ENCODE measurements at places on chromosomes 1 and 21.

GRCh38 chr1:213387380-213388015 is 336.5 kb downstream of the RPS6KC1 start:
- no peak for DNase-seq

GRCh38 chr1:22121421-22121911 is 21.4 kb downstream of the WNT4 start:
- DNase-seq, result no peak

- DNase-seq, result no peak
Measured at GRCh38 chr1:32142446-32143301, 34.8 kb downstream of the KPNA6 start.

GRCh38 chr1:168454211-168454815 is 89.5 kb downstream of the XCL2 start:
- DNase-seq, result no peak

DNA sequence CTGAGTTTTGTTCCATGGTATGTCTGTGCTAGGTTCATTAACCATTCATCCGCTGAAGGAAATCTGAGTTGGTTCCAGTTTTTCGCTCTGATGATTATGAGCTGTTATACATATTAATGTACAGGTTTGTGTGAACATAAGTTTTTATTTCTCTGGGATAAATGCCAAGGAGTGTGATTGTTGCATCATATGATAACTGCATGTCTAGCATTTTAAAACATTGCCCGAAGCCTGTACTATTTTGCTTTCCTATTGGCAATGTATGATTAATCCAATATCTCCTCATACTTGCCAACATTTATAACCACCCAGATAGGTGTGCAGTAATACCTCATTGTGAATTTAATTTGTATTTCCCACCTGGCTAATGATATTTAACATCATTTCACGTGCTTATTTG is 322.7 kb downstream of the ZNF326 start:
- DNase-seq, result no peak

GRCh38 chr1:223700942-223701637 is 11.2 kb upstream of the CAPN2 start:
- DNase-seq, result no peak

DNA sequence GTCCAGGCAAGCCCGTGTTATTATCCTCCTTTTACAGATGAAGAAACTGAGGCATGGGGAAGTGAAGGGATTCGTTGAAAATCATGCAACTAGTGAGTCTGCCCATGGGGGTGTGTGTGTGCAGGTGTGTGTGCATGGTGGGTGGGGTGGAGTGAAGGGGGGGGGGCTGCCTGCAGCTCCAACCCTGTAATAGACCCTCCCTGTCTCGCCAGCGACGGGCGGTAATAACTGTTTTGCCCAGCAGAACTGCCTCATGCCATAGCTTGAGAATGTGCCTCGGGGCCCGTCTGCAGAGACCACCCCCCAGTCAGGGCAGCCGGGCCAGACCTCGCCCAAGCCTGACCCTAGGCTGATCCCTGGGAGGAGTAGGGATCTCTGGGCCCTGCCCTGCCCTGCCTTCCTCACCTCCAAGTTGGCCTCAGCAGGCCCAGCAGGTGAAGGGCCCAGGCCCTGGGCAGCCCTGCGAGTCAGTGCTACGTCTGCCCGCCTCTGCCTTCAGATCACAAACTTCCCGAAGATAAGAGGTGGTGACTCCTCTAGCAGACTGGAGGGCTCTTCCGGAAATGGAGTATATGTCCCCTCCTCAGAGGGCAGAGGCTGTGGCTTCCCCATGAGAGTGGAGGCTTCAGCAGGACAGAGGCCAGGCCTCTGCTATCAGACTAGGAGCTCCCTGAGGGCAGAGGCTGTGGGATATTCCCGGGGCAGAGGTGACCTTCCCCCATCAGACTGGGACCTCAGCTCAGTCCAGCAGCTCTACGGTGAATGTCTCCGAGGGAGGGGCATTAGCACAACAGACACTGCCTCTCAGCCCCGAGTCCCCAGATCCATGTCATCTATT is 15.7 kb upstream of the EPHA2 start:
- no peak for DNase-seq

DNA sequence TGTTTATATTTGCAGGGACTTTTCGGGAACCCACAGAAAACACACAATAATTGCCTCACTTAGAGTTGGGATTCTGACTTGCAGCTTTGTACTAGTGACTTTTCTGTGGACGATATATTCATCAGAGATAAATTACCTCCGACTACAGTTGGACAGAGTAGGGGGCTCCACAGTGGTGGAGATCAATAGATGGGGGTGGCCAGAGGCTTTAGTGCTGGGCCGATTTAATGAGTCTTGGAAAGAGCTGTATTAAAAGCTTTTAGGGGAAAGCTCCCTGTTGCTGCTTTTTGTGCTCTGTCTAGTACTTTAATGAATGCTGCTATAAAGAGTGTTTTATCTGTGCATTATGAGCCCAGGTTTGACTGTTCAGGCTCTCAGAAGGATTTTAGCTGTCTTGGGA is 359.2 kb upstream of the DPYD start:
- no peak for DNase-seq

DNA sequence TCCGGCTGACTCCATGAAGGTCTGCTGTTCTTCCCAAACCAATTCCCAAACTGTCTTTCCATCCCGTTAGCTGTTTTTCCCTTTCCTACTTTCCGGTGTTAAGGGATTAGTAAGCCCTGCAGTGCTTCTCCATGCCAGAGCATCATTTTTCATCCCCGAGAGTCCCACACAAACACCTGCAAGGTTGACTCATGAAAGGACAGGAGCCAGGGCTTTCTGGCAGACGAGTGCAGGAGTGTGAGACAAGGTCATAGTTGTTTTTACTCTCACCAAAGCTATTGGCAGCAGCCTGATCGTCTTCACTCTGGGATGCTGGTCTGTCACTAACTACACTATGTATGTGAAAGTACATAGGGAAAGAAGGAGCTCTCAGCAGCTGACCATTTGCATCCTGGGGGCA is 10.2 kb upstream of the BECN2 start:
- no peak for DNase-seq

DNA sequence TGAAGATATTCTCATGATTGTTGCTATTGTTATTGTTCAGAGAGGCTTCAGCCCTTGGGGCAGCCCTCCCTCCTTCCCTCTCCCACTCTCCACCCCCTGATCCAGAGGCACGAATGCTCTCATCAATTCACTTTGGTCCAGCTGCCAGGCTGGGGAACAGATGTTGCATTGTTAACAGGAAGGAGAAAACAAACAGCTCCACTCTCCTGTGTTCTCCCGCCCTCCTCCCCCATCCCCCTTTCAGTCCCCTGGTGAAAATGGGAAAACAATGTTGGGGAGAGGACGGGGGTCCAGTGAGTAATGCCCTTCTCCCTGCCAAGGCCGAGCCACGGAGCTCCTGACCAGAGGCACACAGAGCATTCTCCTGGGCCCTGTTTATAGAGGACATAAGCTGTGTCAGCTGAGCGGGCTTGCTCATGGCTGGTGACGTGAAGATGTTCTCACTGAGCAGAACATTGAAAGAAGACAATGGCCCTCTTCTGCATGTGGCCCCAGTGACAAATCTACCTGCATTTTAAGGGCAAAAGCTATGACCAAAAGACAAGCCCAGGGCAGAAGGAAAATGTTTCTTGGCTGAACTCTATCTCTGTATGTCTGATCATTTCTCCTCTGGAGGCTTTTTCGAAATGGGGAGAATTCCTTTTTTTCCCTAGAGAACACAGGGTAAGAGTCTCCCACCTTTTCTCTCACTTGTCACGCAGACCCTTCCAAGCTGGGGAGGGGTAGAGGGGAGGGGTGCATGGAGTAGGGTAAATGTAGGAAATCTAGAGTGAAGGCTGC is 111.7 kb downstream of the GLUL start:
- no peak for DNase-seq

GRCh38 chr21:16113052-16113715 is 383.4 kb downstream of the USP25 start:
- no peak for DNase-seq

GRCh38 chr1:227312361-227313025 is 5.8 kb downstream of the CDC42BPA start:
- DNase-seq, result no peak

DNA sequence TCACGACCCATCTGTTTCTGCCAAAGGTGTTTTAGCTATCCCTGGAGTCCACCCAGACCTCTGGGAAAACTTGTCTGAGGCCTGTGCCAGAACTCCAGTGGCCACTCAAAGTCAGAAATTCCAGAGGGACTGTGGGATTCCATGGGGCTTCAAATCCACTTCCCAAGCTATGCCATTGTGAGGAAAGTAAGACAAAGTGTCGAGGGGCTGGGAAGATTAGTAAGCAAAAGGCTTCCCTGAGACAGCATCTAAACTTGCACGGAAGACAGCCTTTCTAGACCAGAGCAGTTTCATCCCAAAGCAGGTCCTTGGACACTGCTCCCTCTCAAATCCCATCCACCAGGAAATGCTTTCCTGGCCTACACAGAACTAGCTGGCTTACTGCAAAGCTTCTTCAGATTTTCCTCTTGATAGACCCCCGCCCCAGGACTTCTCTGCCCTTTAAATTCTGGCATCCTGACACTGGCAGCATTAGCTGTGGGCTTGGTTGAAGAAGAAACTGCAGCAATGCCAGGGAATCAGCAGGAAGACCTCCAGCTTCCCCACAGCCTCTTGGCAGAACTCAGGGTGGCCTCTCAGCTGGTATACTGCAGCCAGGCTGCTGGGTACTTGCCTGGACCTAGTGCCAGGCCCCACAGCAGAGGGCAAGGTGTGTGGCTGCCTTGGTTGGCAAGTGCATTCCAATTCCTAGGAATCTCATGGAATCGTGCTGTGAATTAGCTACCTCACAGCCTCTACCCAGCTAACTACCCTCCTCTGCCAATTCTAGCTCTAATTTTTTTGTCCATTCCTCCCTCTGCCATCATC is 27.3 kb upstream of the LMX1A start:
- DNase-seq, result no peak

- DNase-seq, result no peak
Measured at GRCh38 chr1:5296557-5297179, 642.3 kb downstream of the AJAP1 start.

DNA sequence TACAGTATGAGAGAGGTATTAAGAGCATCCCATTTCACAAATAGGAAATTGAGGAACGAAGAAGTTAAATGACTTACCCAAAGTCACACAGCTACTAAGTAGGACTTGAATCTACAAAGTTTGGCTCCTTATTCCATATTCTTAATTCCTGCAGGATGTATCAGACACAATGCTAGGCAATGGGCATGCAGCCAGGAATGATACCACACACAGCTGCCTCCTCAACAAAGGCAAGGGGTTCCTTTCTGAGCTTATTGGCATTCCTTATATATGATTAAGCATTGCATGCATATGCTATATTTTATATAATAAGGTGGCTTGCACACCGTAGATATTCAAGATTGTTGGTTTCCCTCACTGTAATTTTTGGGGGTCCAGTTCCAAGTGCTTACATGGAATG is 34.2 kb upstream of the JUN start:
- no peak for DNase-seq

DNA sequence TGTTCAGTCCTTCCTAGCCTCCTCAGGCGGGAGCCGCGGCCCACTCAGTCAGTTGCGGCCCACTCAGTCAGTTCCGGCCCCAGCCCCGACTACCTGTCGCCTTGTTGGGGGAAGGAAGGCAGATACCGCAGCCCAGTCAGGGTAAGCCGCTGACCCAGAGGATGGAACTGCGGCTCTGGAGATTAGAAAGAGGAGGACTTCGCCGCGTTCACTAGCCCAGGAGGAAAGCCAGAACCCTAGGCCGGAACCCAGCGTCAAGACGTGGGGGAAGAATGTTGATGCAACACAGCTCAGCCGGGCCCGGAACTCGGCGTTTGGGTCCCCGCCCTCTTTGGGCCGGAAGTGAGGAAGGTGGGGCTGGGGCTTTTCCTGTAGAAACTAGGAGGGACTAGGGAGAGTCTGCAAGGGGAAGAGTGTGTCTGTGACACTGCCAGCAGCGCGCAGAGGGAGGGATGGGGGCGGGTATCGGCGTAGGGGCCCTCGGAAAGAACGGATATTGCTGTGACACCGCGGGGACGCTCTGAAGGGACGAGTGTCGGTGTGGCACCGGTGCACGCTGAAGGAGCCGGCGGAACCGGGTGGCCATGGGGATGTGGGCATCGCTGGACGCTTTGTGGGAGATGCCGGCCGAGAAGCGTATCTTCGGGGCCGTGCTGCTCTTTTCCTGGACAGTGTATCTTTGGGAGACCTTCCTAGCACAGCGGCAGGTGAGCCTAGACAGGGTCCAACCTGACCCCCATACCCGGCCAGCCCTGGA is at the start of gene ZMPSTE24:
TSS of gene ZMPSTE24 (plus strand) at position 549 of the 757 bp plus-strand sequence. CDS start at position 585, 36 bp downstream.
- DNase-seq, result peak; percentile 92

DNA sequence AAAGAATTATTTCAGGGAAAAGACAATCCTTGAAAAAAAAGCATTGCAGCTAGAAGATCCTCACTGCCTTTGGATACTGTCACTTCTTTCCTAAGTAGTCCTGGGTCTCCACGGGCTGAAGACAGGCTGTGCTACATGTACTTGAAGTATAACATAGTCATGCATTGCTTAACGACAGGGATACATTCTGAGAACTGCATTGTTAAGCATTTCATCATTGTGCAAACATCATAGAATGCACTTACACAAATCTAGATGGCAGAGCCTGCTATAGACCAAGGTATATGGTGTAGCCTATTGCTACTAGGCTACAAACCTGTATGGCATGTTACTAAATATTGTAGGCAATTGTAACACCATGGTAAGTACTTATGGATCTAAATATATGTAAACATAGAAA is 54.0 kb downstream of the KIAA0040 start:
- DNase-seq, result no peak

DNA sequence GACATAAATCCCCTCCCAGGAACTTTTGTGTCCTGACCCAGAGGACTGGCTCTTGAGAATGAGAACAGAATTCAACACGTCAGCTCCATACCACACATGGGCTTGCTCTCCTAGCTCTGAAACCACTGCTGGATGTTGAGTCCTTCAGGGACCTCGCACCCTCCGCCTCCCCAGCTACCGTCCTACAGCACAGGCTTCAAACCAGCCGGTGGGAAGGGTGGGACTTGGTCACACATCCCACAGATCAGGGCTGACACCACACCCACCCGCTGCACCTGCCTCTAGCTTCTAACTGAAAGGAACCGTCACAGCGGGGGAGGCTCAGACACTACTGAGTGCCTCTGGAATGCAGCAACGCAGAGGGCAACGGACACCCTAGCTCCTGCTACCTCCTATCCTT is 24.0 kb downstream of the MRAP start:
- DNase-seq, result no peak

DNA sequence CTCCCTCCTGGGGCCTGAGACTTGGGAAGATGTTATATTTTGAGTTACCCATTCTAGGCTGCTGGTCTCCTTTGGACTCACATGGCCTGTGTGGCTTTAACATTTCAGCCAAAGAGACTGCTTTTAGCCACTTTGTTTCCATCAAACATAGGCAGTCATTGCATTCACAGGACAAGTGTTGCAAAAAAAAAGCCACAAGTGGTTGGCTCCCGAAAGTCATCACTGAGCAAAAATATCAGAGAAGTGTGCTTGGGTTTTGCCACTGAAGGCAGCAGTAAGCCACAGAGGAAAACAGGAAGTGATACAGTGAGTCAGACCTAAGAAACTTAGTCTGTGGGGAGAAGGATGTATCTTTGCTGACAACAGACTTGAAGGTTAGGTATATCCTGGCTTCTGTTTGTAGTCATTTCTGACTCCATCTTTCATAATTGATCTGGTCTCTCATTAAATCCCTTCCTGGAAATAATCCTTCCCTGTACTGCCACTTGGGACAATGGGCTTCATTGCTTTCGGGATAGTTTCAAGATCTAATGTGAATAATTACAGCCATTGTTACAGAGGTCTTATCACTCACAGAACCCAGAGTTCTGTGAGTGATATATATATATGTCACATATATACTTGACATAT is 80.9 kb downstream of the COLGALT2 start:
- peak; percentile 39 for DNase-seq
